NCI-H1092 treated with DMSO at 0.1 percent for 48 hours (cell line): ENCODE measurements at places on chromosomes 11 and 22.

- DNase-seq = no peak
These were observed 103.7 kb downstream of the GAB2 start for GRCh38 chr11:78313898-78314297.

DNA sequence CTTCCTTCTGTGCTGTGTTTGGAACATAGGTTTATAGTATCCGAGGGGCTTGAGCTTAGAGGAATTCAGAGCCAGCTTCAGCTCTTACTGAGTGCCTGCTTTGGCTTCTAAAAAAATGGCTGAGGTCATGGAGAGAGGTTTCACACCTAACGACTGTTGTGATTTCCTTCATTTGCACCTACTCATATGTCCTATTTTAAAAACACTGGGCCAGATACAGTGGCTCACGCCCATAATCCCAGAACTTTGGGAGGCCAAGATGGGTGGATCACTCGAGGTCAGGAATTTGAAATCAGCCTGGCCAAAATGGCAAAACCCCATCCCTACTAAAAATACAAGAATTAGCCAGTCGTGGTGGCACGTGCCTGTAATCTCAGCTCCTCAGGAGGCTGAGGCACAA lies 38.3 kb upstream of the SYT13 start:
- no peak for DNase-seq

DNA sequence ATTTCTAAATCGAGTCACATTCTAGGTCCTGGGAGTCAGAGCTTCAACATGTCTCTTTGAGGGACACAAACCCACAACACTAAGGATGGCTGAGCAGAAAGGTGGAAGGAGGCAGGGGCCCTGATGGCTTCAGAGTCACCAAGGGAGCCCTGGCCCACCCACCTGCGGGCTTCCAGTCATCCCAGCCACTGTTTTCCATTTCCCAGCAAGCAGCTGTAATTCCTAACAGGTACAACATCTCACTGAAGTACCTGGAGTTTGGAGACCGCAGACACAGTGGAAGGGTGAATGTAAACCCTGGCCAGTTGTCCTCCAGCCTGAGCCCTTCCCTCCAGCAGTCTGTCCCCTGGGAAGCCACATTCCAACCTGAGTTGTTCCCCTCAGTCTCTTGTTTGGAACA lies 562.8 kb downstream of the TBC1D22A start:
- DNase-seq = no peak

DNA sequence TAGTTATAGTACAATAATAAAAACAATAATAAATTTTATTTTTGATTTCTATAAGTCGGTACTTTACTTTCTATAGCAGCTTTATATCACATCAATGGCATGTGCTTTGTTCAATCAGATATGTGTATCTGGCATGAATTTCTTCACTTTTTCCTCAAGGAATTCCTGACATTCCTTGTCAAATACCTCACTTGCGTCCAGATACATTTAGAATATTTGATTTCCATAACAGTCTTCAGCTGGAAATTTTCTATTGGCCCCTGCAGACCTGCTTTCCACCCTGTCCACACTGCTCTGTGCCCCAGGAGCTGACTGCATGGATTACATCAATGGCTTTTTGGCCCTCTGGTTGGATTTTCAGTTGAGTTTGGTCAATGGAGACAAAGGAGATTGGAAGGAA lies 93.2 kb downstream of the FAR1 start:
- no peak for DNase-seq

DNA sequence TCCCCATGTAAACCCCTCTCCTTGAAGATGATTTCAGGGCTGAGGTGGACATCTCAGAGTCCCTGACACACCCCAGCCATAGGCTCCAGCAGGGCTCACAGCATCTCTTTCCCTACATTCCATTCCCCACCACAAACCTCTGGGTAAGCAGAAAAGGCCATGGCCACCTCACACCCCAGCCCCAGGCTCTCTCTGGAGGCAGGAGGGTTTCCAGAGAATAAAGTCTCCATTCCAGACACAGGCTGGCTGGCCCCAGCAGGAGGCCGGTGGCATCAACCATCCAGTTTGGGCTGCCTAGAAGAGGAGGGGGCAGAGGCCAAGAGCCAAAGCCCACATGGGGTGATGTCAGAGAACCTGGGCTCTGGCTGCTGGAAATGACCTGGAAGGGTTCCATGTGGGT lies 61.4 kb downstream of the TP53I11 start:
- DNase-seq = no peak

DNA sequence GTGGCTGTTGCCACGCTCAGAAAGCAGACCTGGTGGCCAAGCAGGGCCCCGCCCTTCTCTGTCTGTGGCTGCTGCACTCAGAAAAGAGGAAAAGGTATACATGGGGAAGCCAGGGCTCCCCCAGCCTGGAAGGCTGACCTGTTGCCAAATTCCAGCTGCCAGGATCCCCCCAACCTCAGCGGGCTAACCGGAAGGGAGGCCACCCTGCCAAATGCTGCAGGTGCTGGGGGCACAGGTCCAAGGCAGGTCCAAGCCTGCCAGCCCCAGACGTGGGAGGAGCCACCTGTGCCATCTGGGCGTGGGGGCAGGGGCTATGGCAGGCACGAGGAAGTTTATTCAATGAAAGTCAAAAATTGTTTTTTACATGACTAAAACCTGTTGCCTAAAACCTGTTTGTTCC lies 2.6 kb downstream of the NPTXR start:
- DNase-seq = peak; percentile 59
